Kidney (tissue), 22 donors: ENCODE measurements at places on chromosomes 4 and X.
A peak's percentile ranks its signal among the peaks of the same experiment; 100 is the strongest.

- DNase-seq: no peak
- no peaks in the 10 kb centered on the region for H3K4me1 ChIP-seq
- no peaks in the 10 kb centered on the region for H3K36me3 ChIP-seq
- no peak overlapping the region for H3K27ac ChIP-seq
Measured at GRCh38 chr4:181688872-181689271, 554.3 kb upstream of the TENM3 start.

DNA sequence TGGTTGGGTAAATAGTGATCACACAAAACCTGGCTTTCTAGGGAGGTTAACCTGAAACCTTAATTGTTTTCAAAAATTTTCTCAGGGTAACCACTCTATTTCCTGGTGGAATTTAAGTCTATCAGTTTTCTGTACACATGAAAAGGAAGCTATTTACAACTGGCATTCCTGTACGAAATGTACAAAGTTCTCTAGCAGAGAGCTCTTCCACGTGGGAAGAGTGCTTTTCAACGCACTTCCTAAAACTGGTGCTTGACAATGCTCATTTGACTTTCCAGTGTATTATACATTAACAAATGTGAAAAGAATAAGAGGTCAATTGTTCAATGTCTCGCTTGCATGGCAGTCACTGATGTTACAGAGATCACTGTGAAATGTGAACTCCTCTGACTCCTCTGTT is 2.8 kb upstream of the SOD3 start:
- no peaks in the 10 kb centered on the region for H3K36me3 ChIP-seq
- no peaks in the 10 kb centered on the region for H3K27me3 ChIP-seq
- no peak overlapping the region for H3K27ac ChIP-seq
- no peak for DNase-seq
- no peak overlapping the region for H3K4me3 ChIP-seq

DNA sequence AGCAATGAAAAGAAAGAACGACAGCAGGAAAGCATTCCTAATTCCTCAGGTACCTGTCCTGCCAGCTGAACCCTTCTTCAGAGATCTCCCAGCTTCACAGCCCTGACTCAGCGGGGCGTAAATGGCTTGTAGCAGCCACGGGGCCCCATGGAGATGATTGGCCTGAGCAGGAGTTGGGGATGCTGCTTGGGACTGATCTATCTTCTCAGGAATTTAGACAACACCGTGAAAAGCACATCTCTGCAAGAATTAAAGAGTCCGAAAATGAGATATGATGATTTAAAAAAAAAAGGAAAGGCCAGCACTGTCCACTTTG is 22.5 kb upstream of the SLC25A4 start:
- no peaks in the 10 kb centered on the region for H3K27me3 ChIP-seq
- DNase-seq: no peak
- H3K4me1 ChIP-seq: peaks cover 2% of the 10 kb centered on the region
- no peak overlapping the region for H3K27ac ChIP-seq

DNA sequence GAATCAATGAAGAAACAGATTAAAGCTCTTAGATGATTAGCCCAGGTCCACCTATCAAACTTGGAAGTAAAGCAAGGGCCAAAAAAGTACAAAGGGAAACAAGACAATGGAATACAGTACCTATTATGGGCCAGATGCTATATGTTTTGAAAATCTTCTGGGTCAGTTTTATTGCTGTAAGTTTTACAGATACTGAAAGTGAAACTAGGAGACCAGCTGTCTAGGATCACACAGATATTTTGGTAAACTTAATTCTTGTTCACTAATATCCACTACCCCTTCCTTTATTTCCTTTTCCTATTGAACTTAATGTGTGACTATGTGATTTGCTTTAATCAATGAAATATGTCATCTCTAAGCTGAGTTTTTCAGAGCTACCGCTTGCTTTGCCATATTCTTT is 505.4 kb upstream of the PITX2 start:
- no peaks in the 10 kb centered on the region for H3K4me1 ChIP-seq
- H3K27me3 ChIP-seq: no peaks in the 10 kb centered on the region
- H3K4me3 ChIP-seq: no peak overlapping the region
- H3K27ac ChIP-seq: no peak overlapping the region
- DNase-seq: no peak
- no peaks in the 10 kb centered on the region for H3K36me3 ChIP-seq

GRCh38 chrX:119410027-119410819 is 11.1 kb downstream of the SLC25A43 start:
- H3K4me1 ChIP-seq: no peaks in the 10 kb centered on the region
- no peak for DNase-seq
- H3K4me3 ChIP-seq: no peak overlapping the region
- no peaks in the 10 kb centered on the region for H3K36me3 ChIP-seq
- no peak overlapping the region for H3K27ac ChIP-seq
- H3K27me3 ChIP-seq: no peaks in the 10 kb centered on the region

GRCh38 chr4:31005037-31005436 is 284.9 kb downstream of the PCDH7 start:
- DNase-seq: no peak
- H3K4me1 ChIP-seq: no peaks in the 10 kb centered on the region
- H3K36me3 ChIP-seq: no peaks in the 10 kb centered on the region
- no peak overlapping the region for H3K27ac ChIP-seq

DNA sequence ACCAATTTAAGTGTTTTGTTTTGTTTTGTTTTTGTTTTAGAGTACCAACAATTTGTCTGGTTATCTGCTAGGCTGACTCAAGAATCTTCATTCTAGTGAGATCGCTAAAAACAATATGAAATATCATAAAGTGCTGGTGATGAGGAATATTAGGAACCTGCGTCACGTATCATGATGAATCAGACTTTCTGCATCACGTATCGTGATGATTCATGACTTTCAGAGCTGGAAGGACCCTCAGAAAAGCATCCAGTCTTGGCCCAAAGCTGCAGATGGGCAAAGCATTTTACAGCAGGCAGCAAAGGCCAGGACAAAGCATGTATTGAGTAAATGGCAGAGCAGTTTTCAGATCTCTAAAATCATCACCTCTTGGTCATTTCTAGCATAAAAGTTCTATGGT is 278.0 kb upstream of the BOD1L1 start:
- H3K27ac ChIP-seq: no peak overlapping the region
- no peaks in the 10 kb centered on the region for H3K27me3 ChIP-seq

DNA sequence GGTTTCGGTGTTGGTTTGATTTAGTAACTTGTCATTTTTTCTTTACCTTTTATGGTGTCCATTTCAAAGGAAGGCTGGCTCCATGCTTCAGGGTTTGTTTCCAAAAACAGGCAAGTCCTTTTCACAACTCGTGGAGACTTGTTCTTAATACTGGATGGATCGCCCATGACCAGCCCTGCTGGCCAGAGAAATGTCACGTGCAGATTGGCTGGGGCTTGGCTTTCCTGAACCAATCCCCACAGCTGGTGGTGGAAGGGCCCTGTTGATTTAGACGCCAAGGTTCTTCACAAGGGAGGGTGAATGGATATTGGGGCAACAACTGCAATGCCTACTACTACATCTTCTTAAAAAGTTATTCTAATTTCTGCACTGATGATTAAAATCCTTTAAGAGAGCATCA is 92.6 kb downstream of the SHROOM3 start:
- no peak for DNase-seq
- H3K27me3 ChIP-seq: no peaks in the 10 kb centered on the region

GRCh38 chrX:9880237-9880636 is 86.9 kb upstream of the CLDN34 start:
- no peaks in the 10 kb centered on the region for H3K4me1 ChIP-seq
- H3K36me3 ChIP-seq: no peaks in the 10 kb centered on the region
- no peak overlapping the region for H3K4me3 ChIP-seq
- peaks cover 2% of the 10 kb centered on the region for H3K27me3 ChIP-seq
- DNase-seq: no peak
- H3K27ac ChIP-seq: no peak overlapping the region

- no peak for DNase-seq
- no peaks in the 10 kb centered on the region for H3K4me1 ChIP-seq
- H3K36me3 ChIP-seq: no peaks in the 10 kb centered on the region
- no peak overlapping the region for H3K4me3 ChIP-seq
Measured at GRCh38 chr4:118018381-118019145, 15.7 kb upstream of the NDST3 start.

- no peaks in the 10 kb centered on the region for H3K27me3 ChIP-seq
- no peak overlapping the region for H3K27ac ChIP-seq
- H3K36me3 ChIP-seq: no peaks in the 10 kb centered on the region
Measured at GRCh38 chrX:153400146-153401132, 711 bp downstream of the PNMA6E start.

- H3K4me3 ChIP-seq: no peak overlapping the region
- no peaks in the 10 kb centered on the region for H3K27me3 ChIP-seq
- H3K36me3 ChIP-seq: no peaks in the 10 kb centered on the region
- H3K4me1 ChIP-seq: no peaks in the 10 kb centered on the region
- no peak overlapping the region for H3K27ac ChIP-seq
Measured at GRCh38 chr4:47287735-47288134, 175.8 kb downstream of the COMMD8 start.

GRCh38 chrX:155874571-155875244 is 6.4 kb upstream of the VAMP7 start:
- no peaks in the 10 kb centered on the region for H3K36me3 ChIP-seq
- DNase-seq: no peak
- H3K27me3 ChIP-seq: no peaks in the 10 kb centered on the region
- H3K27ac ChIP-seq: no peak overlapping the region
- no peaks in the 10 kb centered on the region for H3K4me1 ChIP-seq

DNA sequence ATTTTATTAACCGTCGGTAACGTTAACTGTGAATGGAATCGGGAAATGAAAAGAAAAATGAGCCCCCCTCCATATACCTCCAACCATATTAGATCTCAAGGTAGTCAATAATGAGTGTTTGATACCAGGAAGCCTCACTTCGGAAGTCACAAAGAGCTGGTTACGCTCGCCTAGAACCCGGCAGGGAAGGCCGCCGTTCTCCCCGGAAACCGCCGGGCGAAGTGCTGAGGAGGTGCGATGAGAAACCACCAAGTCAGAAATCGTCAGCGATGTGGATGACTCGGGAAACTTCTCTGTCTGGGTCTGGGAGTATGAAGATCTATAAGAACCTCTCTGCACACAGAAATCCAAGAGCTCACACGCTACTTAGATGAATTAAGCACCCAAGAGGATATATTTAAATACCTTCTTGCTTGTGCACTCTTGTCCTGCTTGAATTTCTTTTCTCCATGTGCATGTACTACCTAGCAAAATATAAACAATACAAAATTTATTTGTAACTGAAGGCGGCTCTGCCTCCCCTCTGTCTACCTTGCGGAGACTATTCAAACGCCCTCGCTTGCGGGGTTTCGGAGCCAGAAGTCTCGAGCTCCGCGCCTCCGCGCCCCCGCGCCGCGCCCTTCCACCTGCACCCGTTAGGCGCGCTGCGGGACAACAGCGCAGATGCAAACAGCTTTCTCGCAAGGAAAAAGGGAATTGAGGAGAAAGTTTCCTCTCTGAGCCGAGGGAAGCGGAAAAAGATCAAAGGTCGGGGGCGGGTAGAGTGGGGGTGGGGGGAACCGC is 17.8 kb downstream of the NKX6-1 start:
- DNase-seq: peak; percentile 52
- H3K27ac ChIP-seq: no peak overlapping the region
- H3K36me3 ChIP-seq: no peaks in the 10 kb centered on the region
- no peak overlapping the region for H3K4me3 ChIP-seq

GRCh38 chrX:141989134-141989533 is 85.4 kb downstream of the MAGEC1 start:
- no peaks in the 10 kb centered on the region for H3K4me1 ChIP-seq
- DNase-seq: no peak
- H3K27ac ChIP-seq: no peak overlapping the region
- no peaks in the 10 kb centered on the region for H3K27me3 ChIP-seq
- no peaks in the 10 kb centered on the region for H3K36me3 ChIP-seq

DNA sequence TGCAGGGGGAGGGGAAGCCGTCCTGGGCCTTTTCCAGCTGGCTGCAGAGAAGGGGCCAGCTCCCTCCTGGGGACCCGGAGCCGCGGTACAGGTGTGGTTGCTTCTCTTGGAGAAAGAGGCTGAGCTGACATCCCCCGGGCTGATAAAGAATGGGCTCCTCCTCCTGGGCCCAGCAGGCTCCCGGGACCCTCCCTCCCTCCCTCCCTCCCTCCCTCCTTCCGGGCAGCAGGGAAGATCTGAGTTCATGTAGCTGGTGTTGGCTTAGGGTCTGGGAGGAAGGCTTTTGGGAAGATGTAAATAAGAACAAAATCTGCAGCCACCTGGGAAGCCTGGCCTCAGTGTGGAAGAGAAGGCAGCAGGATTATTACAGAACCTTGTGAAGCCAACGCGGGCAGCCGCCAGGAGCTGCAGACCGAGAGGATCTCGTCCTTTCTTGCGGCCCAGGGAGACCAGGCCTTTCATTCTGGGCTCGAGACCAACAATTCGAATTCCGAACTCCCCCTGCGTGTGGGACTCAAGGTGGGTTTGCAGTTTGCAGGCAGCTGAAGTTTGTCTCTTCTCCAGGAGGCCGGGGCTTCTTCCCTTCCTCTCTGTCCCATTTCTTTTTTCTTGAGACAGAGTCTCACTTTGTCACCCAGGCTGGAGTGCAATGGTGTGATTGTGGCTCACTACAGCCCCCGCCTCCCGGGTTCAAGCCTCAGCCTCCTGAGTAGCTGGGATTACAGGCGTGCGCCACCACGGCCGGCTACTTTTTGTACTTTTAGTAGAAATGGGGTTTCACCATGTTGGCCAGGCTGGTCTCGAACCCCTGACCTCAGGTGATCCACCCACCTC is at the start of gene PLCXD1:
PLCXD1 (plus strand) TSS at position 216 of the 834 bp plus-strand sequence. CDS start 2,807 bp downstream, outside the sequence.
- peaks cover 7% of the 10 kb centered on the region for H3K36me3 ChIP-seq
- no peak within 1 kb of the TSS for H3K27ac ChIP-seq
- H3K4me3 ChIP-seq: peak within 1 kb of the TSS; percentile 65
- peak; percentile 91 for DNase-seq

- H3K36me3 ChIP-seq: no peaks in the 10 kb centered on the region
- no peaks in the 10 kb centered on the region for H3K27me3 ChIP-seq
- no peak for DNase-seq
Measured at GRCh38 chr4:147309434-147309833, 171.5 kb upstream of the EDNRA start.

DNA sequence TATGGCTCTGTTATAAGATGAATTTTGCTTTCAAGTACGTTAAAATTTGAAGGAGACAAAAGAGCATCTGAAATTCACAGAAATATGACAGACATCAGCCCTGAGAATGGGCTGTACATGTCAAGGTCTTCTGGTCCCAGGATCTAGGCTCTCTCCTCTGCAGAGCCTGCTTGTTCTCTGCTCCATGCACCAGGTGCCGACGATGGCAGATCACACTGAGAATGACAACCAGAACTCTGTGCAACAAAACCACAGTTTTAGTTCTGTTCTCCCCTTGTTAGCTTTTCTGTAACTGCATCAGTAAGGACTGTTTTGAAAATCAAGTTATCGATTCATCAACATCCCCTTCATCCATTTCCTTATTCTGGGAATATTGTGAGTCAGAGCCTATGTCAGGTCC is 30.9 kb upstream of the LGI2 start:
- no peak overlapping the region for H3K27ac ChIP-seq
- H3K4me1 ChIP-seq: peaks cover 12% of the 10 kb centered on the region
- no peaks in the 10 kb centered on the region for H3K27me3 ChIP-seq
- H3K4me3 ChIP-seq: no peak overlapping the region
- no peak for DNase-seq
- no peaks in the 10 kb centered on the region for H3K36me3 ChIP-seq

DNA sequence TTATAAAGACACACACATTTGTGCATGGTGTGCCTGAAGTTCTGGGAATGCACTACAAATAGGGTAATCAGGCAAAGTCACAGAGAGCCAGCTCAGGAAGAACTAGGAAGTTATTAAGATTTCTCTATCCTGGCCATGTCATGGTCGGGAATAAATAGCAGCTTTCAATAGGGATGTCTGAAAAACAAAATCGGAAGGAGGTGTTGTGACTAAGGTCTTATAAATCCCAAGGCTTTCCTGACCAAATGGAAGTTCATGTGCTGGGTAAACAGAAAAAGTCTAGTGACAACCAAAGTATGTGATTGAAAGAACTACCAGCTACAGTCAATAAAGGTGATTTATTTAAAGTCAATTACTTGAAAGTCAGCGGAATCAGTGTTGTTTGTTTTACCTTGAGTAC is 262.5 kb upstream of the HS3ST1 start:
- H3K27me3 ChIP-seq: no peaks in the 10 kb centered on the region
- H3K27ac ChIP-seq: no peak overlapping the region
- no peak for DNase-seq
- no peaks in the 10 kb centered on the region for H3K36me3 ChIP-seq
